ENCODE measurements at places on chromosomes 7 and 10. TPM values are rescaled to one million over a fixed set of nuclear protein-coding genes. Genes with fewer than 3 reads are reported as not detected.

ADGRA1 gene
- total RNA-seq, result not detected

OR9A2 gene
- not detected for total RNA-seq

LIPN gene
- not detected for total RNA-seq

PTPRN2 gene
- total RNA-seq, result 0.26 TPM

JAZF1 gene
- 9.7 TPM for total RNA-seq

A1CF gene
- not detected for total RNA-seq

SEMA3A gene
- 52.1 TPM for total RNA-seq

DHTKD1 gene
- total RNA-seq, result 12.9 TPM

GJC3 gene
- not detected for total RNA-seq

MKI67 gene
- total RNA-seq, result 7.4 TPM

MCM10 gene
- 2.0 TPM for total RNA-seq

PON1 gene
- total RNA-seq, result not detected

CRCP gene
- 21.2 TPM for total RNA-seq

GPR146 gene
- total RNA-seq, result 16.4 TPM

CYP3A5 gene
- total RNA-seq, result not detected

CALY gene
- total RNA-seq, result not detected

LDB3 gene
- 0.96 TPM for total RNA-seq

PRSS1 gene
- total RNA-seq, result not detected

AFAP1L2 gene
- 1.2 TPM for total RNA-seq

GJD4 gene
- total RNA-seq, result 0.10 TPM

SPDYE1 gene
- not detected for total RNA-seq
